ENCODE measurements at places on chromosomes 4 and X.
A peak's percentile ranks its signal among the peaks of the same experiment; 100 is the strongest.

DNA sequence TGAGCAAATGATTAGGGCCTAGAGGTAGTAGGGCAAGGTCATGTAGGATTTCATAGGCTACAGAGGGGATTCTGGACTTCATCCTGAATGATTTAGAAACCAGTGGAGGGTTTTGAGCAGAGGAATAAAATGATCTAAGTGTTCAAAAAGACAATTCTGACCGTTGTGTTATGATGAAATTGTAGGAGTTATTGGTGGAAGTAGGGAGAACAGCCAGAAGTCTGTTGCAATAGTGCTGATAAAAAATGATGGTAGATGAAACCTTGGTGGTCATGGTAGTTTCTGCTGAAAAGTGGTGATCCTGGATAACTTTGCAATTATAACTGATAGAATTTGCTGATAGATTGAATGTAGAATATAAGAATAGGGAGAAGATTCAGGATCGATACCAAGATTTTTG, 60.2 kb downstream of the MID1IP1 start:
- no peak for DNase-seq

DNA sequence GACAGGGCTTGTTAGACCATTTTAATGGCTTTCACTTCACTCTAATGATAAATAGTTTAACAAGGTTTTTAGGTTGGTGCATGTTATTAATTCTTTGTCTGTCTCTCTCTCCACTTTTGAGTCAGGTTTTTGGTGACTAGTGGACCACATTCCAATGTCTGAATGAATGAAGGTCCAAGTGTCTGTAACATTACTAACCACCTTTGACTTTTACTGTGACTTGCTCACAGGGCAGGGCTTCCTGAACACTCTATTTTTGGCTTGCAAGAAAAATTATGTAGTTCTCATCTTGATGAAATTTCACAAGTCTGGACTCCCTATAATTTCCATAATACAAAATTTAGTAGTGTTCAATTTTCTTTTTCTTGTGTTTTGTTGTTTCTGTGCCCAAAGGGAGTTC, 78.9 kb upstream of the BMPR1B start:
- DNase-seq = no peak

GRCh38 chrX:149248073-149248625, 257.0 kb downstream of the IDS start:
- no peak for DNase-seq

DNA sequence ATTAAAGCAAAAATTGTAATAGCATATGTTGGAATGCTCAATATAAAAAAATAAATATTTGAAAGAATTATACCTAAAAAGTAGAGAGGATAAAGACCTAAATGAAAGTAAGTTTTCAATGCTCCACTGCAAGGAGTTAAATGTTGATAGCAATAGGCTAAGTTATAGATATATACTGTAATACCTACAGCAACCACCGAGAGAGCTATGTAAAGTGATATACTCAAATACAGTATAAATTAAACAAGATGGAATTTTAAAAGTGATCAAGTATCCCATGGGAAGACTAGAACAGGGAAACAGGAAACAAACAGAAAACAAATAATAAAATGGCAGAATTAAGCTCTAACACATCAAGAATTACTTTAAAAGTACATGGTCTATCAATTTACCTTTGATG, 73.9 kb downstream of the CASP3 start:
- DNase-seq = no peak

- DNase-seq = no peak
Measured at GRCh38 chr4:54568184-54568583, 89.6 kb upstream of the KIT start.

DNA sequence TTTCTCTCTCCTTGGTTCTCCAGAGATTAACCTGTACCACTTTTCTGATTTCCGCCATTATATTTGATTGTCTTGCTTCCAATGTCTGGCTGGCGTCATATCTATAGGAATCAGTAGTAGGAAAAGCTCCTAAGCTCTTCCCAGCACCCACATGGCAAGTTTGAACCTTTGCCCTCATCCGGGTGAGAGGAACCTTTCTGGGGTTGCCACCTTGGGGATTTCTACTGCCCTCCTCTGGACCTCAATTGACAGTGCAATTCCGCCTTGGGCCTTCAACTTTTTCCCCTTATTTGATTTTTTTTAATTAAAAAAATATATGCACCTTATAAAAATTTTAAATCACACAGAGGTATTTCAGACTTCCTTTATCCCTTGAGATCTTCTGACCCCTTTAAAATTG, 2.0 kb upstream of the CXorf66 start:
- peak; percentile 40 for DNase-seq

- no peak for DNase-seq
Measured at GRCh38 chrX:121863976-121864375, 816.6 kb downstream of the GLUD2 start.

DNA sequence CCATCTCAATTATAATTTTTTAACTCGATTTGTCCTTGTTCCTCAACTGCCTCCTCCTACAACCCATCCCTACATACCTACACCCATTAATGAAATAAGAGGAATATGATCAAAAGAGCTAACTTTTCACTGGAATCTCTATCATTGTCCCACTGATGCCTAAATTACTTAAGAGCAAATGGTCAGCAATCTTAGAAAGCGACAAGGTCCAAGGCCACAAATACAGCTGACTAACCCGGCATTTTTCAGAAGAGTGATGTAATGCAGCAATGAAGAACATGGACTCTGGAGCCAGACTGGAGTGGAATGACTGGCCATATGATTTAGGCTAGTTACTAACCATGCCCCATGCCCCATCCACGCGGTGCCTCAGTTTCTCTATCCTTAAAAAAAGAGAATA, 56.2 kb downstream of the PPA2 start:
- DNase-seq = no peak

- no peak for DNase-seq
Measured at GRCh38 chr4:103076747-103077347, at the start of gene SLC9B2. SLC9B2 (minus strand) TSS chr4:103076761; CDS start chr4:103067550, 9,211 bp downstream.

DNA sequence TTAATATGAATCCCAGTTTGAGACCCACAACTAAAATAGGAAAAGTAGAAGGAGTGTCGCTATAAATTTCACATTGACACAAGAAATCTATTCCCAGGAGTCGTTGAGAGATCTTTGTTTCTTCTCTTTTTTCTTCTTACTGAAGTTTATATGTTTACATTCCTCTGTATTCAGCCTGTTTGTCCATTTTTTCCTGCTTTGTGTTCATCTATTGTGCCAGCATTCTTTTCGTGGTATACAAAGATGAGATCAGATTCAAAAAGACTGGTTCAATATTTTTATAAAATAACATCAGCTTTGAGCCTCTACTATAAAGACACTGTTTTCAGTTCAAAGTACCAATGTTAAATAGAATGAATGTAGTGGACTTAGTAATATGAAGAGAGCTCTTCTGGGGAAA, 95.4 kb upstream of the MYOZ2 start:
- DNase-seq = no peak

- DNase-seq = no peak
Measured at GRCh38 chrX:133297284-133297683, 79.1 kb upstream of the TFDP3 start.

GRCh38 chrX:108126661-108127060, 35.1 kb downstream of the ATG4A start:
- no peak for DNase-seq

GRCh38 chr4:15042529-15043167, 40.4 kb downstream of the CPEB2 start:
- no peak for DNase-seq

GRCh38 chr4:177667687-177668086, 225.4 kb upstream of the AGA start:
- no peak for DNase-seq

Measured in HEK293T (cell line).